Activated CD4-positive, alpha-beta T cell treated with anti-CD3 and anti-CD28 coated beads, Interleukin-2, Interleukin-6, amounts not matched to agents 100 ng/mL and 50 ng/mL, durations not matched to agents 16 hours and 8 hours (primary cell): ENCODE measurements at places on chromosomes 4 and X.

DNA sequence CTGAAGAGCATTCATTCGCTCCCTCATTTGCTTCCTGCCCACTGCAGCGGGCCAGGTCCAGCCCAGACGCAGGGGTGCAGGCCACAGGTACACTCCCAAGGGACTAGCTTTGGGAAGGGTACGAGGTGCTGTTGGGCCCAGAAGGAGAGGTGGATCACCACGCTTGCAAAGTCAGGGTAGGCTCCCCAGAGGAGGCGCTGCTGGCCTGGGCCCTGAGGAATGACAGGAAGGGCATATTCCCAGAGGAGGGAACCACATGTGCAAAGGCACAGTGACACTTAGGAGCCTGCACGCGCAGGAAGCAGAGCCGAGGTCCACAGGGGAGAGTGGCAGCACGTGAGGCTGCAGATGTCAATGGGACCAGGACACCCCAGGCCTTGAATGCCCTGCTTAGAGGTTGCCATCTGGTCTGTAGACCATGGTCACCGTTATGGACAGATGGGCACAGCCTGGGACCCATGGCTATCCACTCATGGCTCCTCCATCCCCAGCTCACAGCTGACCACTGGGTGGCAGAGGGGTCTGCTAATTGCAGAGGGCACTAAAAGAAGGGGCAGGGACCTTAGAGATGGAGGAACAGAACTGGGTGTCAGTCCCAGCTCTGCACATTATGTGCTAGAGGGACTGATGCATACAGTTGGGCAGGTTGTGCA, 7.9 kb downstream of the HTRA3 start:
- DNase-seq, result no peak

- peak; percentile 77 for DNase-seq
Observed at GRCh38 chr4:128574706-128575105, 234.8 kb upstream of the JADE1 start.

DNA sequence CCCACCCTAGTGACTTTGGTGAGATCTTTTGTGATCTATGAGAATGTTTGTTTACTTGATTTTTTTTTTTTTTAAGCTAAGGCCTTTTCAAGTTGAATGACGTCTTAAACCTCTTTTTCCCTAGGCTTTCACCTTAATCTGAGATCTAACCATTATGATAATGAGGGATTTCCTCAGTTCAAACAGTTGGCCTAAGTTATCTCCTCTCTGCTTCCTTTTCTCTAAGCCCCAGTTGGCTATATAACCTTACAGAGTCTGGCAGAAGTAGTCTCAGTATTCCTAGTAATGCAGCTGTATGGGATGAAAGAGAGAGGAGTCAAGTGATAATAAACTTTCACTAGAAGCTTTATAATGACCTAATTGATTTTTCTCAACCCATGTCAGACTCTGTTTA, 99.0 kb downstream of the STIM2 start:
- no peak for DNase-seq

DNA sequence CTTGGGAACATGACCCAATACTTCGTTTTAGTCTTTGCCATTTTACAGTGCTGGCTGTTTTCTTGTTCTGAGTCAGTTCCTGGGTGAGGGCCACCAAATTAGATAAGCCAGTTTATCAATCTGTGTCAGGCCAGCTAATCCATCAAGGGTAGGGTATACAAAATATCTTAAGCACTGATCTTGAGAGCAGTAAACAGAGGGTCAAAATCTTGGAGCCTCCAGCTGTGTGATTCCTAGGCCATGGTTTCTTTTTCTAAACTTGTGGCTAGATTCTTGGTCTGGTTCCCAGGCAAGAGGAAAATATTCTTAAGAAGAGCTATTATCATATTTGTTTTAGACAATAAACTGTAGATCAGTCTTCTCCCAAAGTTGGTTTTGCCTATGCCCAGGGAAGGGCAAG, 1396.6 kb upstream of the PABPC4L start:
- no peak for DNase-seq

GRCh38 chr4:184380707-184381106, 93.6 kb downstream of the IRF2 start:
- DNase-seq, result no peak

DNA sequence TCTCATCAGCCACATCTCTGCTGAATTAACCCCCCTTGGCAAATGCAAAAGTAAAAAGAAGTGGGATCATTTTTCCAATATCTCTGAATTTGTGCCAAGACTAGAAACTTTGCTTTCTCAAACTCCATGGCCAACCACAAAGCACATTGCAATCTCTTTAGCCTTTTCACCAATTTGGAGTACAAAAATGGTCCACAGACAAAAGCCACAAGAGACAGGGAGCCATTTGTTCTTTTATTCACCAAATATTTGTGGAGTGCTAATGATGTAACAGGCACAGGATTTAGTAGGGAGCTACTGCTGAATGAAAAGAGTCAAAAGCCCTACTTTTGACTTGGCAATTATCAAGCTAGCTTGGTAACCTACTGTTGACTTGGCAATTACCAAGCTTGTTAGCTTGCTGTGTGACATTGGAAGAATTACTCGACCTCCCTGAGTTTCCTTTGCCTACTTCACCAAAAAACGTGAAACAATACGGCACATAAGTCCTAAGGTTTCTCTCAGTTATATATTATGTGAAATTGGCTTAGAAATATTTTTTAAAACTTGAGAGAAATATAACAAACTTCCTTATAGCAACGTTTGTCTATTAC, 97.1 kb upstream of the KLF3 start:
- DNase-seq, result no peak

GRCh38 chr4:153497988-153498967, 32.1 kb downstream of the TMEM131L start:
- DNase-seq, result no peak

DNA sequence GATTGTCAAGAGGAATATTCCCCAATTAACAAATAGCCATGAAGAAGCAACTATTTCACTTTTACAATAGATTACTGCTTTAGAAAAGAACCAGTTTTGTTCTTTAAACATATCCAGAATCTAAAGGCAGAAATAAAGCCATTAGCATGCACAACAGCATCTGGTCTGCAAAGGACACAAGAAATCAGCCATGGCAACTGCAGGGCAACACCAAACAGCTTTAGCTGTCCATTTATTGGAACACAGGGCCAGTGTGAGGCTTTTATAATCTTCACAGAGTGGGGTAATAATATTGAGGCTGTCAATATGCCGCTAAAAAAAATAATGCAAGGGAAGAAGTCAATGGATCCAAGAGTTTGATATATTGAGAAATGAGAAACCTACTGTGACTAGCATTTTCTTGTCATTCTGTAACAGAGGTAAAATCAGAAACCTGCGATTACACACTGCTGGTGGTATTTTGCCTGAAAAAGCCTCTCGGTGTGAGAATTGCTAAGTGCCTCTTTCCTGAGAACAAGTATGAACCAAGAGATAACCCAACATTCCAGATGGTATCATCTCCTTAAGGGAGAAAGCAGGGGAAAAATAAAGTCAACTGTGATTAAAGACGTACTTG, 2.7 kb upstream of the BANK1 start:
- no peak for DNase-seq

GRCh38 chrX:1507511-1508463, 29.2 kb downstream of the P2RY8 start:
- DNase-seq, result peak; percentile 48

DNA sequence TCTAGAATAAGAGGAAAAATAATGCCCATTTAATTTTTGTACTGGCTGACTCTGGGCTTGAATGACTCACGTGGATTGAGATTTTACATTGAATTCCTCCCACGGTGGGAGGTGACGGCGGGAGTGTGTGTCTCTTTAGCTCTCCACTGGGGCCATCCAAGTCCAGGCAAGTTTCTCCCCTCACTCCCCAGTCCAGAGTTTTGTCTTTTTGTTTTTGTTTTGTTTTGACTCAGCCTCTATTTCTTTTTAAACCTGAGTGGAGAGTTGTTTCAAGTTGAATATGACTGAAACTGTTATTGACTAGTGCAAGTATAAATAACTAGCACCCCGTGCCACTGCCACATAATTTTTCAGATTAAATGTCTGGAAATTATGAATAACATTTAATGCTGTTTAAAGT, 13.6 kb downstream of the CHST7 start:
- DNase-seq, result peak; percentile 64

GRCh38 chr4:52824603-52825459, 37.3 kb upstream of the RASL11B start:
- no peak for DNase-seq

GRCh38 chr4:182065255-182065654, 177.9 kb upstream of the TENM3 start:
- DNase-seq, result no peak

DNA sequence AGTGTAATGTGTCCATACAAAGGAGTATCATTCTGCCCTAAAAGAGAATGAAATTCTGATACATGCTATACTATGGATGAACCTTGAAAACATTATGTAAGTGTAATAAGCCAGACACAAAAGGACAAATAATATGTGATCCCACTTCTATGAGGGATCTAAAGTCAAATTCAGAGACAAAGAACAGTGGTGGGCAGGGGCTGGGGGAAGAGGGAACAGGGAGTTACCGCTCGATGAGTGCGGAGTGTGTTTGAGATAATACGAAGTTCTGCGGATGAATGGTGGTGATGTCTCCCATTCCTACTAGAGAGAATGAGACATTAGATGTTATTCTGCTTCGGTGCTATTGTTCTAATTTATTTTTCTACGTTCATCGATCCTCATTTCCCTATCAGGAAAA, 46.1 kb upstream of the TLR2 start:
- DNase-seq, result no peak

- peak; percentile 89 for DNase-seq
Observed at GRCh38 chrX:40169193-40170101, 71.7 kb upstream of the BCOR start.

- DNase-seq, result peak; percentile 72
Observed at GRCh38 chrX:40098264-40099054, 701 bp upstream of the BCOR start.

DNA sequence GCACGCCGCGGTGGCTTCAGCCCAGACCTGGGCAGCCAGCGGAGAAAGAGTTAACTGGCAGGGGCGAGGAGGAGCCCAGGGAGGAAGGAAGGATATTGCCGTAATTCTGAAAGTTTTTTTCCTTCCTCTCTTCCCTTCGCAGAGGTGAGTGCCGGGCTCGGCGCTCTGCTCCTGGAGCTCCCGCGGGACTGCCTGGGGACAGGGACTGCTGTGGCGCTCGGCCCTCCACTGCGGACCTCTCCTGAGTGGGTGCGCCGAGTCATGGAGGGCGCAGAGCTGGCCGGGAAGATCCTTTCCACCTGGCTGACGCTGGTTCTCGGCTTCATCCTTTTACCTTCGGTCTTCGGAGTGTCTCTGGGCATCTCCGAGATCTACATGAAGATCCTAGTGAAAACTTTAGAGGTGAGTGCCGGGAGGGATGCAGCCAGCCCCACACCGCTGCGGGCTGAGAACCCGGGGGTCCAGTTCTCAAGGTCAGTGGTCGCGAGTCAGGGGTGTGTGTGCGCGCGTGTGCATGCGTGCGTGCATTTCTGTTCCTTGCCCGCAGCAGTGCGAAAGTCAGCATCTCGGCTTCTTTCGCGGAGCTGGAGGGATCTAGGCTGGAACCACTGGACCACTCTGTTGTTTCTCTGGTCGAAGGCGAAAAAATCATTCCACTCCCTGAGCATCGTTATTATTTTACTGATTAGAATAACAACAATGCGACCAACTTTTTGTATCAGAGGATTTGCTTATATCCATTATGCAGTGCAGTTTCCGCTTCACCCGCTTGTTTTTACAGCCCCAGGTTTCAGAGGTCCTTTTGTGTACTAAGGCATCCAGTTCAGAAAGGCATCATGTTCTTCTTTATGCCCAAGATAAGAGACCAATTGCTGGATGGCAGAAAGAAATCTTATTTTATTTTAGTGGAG, 709 bp downstream of the GPAT3 start:
- no peak for DNase-seq

DNA sequence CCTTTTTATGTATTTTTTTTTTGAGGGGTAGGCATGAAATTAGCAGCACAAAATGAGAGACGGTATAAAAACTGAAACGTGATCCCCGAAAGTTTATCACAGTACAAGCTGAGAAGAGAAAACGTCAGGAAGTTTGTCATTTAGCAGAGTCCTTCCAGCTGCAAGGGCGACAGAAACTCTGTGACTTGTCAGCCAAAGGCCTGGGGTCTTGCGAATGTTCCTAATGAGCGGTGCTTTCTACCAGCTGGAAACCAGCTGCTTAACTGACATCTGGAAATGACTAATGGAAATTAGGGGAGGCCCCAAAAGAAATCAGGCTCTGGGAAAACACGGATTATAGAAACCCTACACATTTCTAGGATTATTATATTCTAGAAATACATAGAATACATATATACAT, 66.5 kb downstream of the CHRNA9 start:
- DNase-seq, result no peak

- no peak for DNase-seq
Observed at GRCh38 chr4:1011666-1012033, 224 bp downstream of the FGFRL1 start.

DNA sequence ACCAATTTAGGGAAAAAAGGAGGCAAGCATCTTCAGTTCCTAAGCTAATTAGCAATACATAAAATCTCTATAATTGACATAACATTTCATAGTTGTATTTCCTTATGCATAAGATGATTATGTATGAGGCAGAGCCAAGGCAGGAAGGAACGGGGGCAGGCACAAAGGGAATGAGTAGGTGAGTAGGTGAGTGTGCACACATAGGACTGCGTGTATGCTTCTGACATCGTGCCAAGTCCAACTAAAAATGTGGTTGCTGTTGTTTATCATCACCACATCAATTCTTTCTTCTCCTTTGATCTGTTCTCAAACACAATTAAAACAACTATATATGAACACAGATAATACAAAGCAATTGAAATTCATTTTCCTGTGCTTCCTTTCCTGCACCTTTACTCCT, 131.2 kb downstream of the UNC5C start:
- no peak for DNase-seq

GRCh38 chrX:112822892-112823291, 17.7 kb downstream of the AMOT start:
- no peak for DNase-seq

DNA sequence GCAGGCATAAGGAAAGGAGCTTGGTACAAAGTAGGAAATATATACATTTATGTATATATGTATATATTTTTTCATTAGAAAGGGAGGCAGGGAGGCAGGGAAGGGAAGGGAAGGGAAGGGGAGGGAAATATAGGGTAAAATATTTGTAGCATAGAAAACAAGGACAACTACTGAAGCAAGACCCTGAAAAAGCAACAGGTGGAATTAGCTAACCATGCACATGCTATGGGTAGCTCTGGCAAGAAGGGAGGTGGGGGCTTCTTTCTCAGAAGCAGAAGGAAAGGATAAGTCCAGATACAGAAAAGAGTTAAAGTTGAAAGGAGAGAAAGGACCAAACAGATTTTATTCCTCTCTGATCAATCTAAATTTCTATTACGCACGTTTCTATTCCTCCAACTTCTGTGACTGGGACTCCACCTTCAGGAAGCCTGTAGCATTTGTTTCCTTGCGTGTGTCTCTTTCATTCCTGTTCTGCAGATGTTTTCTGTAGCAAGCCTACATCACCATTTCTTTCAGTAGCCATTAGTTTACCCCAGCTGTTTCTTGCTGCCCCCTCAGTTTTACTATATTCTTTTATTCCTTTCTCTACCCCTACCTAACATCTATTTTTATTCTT, 82.9 kb downstream of the OR13H1 start:
- DNase-seq, result no peak

DNA sequence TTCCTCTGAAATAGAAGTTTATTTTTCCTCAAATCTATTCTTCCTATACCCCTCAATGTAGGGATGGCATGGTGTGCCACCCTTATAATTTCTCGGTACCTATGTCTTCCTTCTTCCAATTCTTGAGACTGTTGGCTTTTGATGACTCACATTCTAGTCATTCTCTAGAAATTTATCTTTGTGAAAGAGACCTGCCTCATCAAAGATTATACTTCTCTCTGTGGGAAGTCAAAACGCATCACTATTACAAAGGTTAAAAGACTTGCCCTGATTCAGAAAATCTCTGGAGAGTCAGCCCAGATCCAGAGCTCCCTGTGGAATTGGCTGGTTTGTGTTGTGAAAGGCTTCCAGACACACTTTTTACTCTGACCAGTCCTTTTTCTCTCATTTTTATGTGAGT, 65.9 kb upstream of the FSTL5 start:
- no peak for DNase-seq
